Naive thymus-derived CD4-positive, alpha-beta T cell (primary cell): ENCODE measurements at places on chromosomes 4 and X. TPM values are rescaled to one million over a fixed set of nuclear protein-coding genes. Genes with fewer than 3 reads are reported as not detected.

MAB21L2 gene
- not detected for polyA plus RNA-seq

FREM3 gene
- polyA plus RNA-seq, result not detected

DUSP9 gene
- not detected for polyA plus RNA-seq

CDS1 gene
- polyA plus RNA-seq, result 0.39 TPM

CENPVL2 gene
- polyA plus RNA-seq, result not detected

REPS2 gene
- 0.21 TPM for polyA plus RNA-seq

PHOX2B gene
- polyA plus RNA-seq, result not detected

ANKRD50 gene
- polyA plus RNA-seq, result 0.45 TPM
